Brain microvascular endothelial cell (primary cell): ENCODE measurements at places on chromosomes 7 and 10.

GRCh38 chr7:148021507-148022045, 569.0 kb upstream of the C7orf33 start:
- no peak for DNase-seq

GRCh38 chr10:28721318-28721951, 44.1 kb downstream of the BAMBI start:
- DNase-seq = no peak

DNA sequence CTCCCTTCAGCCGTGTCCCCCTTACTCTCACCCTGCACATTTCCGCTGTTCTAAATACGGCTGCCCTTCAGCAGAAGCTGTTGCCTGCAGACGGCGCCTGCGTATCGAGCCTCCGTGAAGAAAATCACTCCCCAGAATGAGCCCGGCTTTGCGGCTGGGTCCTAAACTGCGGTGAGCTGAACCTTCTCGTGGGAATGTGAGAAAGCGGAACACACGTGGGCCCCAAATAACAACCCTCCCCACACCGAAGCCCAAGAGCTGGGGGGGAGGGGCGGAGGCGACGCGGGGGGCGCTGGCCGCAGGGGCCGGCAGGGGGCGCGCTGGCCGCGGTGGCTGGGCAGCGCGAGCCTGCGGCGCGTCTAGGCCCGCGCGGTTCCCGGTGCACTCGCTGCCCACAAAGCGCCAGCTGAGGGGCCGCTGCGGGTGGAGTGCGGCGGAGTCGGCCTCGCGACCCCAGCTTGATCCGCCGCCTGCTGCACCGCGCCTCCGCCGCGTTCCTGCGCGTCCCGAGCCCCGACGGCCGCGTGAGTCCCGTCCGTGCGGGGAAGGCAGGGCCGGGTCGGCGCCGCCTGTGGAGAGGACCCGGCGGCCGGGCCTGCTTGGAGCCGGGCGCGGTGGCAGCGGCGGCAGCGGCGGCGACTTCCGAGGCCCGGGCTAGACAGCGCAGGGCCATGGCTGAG, at the start of gene ZNF398:
Gene ZNF398 (plus strand): TSS at position 382 of the 680 bp plus-strand sequence. CDS start 290 bp downstream, at position 672.
- peak; percentile 42 for DNase-seq

DNA sequence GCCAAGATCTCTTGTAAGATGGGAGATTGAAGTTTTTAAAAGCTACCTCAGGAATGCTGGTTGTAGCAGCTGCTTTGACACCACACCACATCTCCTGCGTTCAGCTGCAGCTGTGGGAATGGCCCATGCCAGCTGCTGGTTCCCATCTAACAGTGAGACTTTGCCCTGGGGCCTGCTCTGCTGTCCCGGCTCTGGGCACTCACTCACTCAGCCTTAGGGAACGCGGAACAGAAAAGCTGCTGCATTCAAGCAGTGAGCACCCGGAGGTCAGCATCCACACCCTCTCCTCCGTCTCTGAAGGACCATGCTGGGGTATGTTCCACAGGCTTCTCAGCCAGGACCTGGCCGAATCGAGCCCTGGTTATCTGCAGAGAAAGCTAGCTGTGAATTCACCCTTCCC, 197.1 kb upstream of the CXCL12 start:
- no peak for DNase-seq

- DNase-seq = no peak
These were observed 36.0 kb downstream of the KCNH2 start for GRCh38 chr7:150942001-150942590.

DNA sequence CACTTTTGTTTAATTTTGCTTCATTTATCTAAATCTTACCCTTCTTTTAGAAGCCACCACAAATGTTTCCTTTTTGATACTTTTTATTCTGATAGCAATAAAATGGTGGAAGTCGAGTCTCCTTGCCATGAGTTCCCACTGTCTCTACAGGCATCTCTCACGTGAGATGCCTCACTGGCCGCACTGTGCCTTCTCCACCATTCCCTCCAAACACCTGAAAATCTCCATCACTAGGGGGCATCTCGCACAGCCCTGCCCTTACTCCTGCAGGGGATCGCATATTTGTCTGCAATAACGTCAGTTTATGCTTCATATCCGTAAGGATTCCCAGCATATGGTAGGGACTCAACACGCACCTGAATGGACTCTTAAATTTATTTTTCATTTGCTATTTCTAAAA, 56.3 kb upstream of the NCAPG2 start:
- no peak for DNase-seq

DNA sequence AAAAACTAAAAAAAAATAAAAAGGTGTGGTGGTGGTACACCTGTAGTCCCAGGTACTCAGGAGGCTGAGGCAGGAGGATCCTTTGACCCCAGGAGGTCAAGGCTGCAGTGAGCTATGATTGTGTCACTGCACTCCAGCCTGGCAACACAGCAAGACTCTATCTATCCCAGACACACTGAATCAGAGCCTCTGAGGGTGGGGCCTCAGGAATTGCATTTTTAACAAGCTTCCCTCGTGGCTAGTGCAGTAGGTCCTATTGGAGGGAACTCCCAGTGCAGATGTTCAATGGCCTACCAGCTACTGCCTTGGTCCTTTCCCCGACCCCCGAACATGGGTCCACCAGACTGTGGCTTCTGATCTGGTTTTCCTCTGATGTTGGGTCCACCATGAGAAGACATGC, 14.9 kb downstream of the STRA8 start:
- no peak for DNase-seq

- DNase-seq = no peak
These were observed 10.9 kb downstream of the SCART1 start for GRCh38 chr10:133464582-133465031.

DNA sequence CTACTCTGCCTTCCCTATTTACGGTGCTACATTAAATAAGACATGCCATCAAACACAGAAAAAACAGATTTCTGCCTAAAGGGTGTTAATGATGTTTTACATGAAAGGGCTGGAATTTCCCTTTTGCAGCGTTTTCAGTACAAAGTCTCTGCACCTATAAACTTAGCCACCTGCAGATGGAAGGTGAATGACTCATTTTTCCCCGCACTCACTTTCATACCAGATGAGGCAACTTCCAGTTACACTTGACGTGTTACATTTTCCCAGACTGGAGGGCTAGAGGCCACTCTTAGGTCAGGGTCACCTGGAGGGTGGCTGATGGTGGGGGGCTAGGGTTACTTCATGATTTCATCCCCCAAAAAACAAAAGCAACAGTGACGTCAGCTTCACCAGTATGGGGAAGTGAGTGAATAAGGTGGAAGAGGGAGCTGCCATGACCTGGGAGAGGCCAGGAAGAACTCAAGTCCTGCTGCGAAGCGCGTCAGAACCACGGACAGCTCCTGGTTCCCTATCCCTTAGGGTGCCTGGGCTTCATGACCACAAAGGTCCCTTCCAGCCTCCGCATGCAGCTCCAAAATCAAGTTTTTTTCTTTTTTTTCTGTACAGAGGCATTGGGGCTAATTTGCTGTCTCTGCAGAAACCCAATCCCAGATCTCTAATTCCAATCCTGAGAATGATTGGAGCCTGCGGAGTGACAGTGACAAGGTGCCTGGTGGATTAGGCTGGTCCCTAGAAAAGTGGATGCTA, 94.0 kb downstream of the ADARB2 start:
- no peak for DNase-seq

- DNase-seq = no peak
These were observed 2.2 kb upstream of the ZNF92 start for GRCh38 chr7:65371468-65371867.

- no peak for DNase-seq
These were observed 33.9 kb downstream of the VWDE start for GRCh38 chr7:12369756-12370155.

GRCh38 chr7:135313971-135314370, 80.3 kb downstream of the STRA8 start:
- no peak for DNase-seq

- no peak for DNase-seq
These were observed 150.4 kb upstream of the RNF32 start for GRCh38 chr7:156490021-156490800.

- DNase-seq = no peak
These were observed 480.5 kb upstream of the FOXK1 start for GRCh38 chr7:4201566-4201965.

DNA sequence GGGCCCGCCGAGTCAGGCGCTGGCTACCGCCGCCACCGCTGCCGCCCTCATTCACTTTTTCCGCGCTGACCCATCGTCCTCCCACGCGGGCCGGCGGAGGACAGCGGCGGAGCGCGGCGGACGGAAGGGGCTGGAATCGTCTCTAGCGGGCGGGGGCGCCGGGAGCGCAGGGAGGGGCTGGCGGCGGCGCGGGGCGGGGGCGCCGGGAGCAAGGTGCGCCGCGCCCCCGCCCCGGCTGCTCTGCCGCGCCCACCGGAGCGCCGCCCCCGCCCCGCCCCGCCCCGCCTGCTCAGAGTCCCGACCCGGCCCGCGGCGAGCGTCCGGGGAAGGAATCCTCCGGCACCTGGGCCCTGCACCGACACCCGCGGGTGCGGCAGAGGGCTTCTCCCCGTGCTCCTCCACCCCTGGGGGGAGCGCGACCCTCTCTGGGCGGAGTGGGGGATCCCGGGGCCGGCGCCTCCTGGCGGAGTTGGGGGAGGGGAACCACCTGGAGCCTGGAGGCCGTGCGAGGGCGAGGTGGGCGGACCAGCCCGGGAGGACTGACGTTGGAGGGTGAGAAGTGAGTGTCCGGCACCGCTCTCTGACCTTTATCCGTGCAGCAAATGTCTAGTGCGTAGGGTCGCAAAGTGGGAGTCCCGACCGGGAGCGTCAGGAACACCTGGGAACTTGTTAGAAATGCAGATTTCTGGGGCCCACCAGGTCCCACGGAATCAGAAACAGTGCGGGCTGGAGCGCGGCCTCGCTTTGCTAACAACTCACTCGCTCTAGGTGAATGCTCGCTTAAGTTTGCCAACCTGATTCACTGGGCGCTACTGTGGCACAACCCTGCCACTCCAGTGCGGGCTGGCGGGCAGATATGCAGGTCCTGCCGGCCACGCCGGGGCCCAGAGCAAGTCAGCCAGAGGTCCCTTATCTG, at the start of gene COBL:
Gene COBL (minus strand): TSS at position 144 of the 916 bp plus-strand sequence. CDS start 176 bp downstream, outside the sequence.
- no peak for DNase-seq

- peak; percentile 42 for DNase-seq
These were observed 148.5 kb upstream of the AKR1E2 start for GRCh38 chr10:4677296-4678021.

DNA sequence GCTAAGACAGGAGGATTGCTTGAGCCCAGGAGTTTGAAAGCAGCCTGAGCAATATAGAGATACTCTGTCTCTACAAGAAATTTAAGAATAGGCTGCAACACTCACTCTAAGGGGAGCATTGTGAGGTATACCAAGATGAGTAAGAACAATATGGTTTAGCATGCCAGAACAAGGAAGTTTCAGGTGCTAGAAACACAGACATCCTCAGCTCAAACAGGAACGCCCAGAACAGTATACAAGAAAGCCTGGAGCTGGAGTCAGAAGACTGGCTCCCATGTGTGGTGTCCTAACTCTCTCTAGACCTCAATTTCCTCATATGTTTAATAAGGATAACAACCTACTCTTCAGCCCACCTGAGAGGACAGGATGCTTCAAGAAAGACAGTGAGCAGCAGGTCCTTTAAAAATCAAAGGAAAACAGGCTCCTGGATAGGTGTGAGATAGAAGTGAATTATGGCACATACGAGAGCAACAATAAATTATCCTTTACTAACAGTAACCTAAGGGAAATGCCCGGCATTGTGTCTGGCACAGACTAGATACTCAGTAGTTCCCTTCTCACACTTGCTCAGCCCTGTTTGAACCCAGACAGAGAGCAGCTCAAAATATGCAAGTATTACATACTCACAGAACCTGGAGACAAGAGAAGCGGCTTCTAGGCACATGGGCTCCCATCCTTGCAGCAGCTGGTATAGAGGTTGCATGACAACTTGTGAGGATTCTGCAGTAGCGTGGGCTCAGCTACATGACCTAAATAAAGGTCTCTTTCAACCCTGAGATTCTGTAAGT, 45.4 kb downstream of the KAT6B start:
- DNase-seq = no peak

DNA sequence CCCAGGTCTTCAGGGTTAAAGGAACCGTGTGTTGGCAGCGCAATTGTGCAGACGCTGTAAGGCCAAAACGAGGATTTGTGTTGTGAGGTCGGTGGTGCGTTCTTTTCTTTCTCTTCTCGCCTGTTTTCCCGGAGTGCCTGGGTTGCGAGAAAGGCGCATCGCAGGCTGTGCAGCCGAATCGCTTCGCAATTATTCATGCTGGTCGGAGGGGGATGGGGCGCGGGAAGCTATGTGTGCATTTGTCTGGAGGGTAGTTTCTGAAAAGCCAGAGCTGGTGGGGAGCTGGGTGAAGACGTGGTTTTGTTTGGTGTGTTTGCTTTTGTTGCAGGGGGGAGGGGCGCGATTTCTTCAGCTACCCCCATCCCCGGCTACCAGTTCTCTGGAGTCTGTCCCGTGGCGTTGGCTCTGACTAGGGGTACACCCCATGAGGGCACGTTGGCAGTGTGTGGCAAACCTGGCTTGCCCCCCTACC, 2.1 kb downstream of the MXI1 start:
- peak; percentile 69 for DNase-seq

- DNase-seq = no peak
These were observed 63.7 kb downstream of the PROSER2 start for GRCh38 chr10:11886851-11887250.

GRCh38 chr7:158133515-158134271, 453.9 kb downstream of the PTPRN2 start:
- DNase-seq = no peak

GRCh38 chr10:46325021-46325420, 38.2 kb downstream of the ANTXRL start:
- no peak for DNase-seq

DNA sequence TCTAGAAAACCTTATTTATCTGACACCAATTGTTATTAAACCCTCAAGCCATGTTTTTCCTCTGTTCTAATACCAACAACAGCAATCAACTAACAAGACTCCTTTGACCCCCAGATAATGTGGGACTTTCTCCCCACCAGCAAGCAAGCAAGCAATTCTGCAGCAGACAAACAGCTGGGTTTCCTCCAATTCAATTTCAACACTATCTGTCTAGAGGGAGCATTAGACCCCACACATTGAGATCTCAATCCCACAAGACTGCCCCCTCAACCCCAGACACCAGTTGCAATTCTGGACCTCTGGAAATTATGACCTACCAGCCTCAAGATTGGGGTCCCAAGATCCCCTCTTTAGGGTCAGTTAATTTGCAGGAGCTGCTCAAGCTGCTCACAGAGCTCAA, 89.4 kb upstream of the TMEM26 start:
- DNase-seq = no peak

DNA sequence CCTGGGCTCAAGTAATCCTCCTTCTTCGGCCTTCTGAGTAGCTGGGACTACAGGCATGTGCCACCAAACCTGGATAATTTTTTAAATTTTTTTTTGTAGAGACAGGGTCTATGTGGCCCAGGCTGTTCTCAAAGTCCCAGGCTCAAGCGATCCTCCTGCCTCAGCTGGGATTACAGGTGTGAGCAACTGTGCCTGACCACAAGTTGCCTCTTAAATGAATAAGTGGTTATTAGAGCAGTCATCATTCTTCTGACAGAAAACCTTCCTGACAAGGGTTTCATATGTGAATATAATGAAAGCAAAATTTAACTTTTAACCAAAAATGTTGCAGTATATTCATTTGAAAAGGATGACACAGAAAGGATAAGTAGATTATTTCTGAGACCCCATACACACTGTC, 532.5 kb downstream of the GRM8 start:
- no peak for DNase-seq

GRCh38 chr7:41702635-41703371, at the start of gene INHBA:
TSS of gene INHBA (minus strand) at chr7:41703090. CDS start at chr7:41700374, 2,716 bp downstream.
- peak; percentile 97 for DNase-seq
